ENCODE measurements at places on chromosomes 4 and X.

GRCh38 chrX:125646195-125646594 is 326.5 kb downstream of the TEX13C start:
- no peak for DNase-seq

- no peak for DNase-seq
Observed at GRCh38 chrX:104988038-104988437, 232.5 kb downstream of the TEX13A start.

GRCh38 chrX:1511829-1512228 is 25.2 kb downstream of the P2RY8 start:
- DNase-seq: no peak

GRCh38 chr4:148056879-148057278 is 325.0 kb downstream of the ARHGAP10 start:
- no peak for DNase-seq

- DNase-seq: peak; percentile 31
Observed at GRCh38 chr4:10063544-10064300, 42.4 kb upstream of the SLC2A9 start.

DNA sequence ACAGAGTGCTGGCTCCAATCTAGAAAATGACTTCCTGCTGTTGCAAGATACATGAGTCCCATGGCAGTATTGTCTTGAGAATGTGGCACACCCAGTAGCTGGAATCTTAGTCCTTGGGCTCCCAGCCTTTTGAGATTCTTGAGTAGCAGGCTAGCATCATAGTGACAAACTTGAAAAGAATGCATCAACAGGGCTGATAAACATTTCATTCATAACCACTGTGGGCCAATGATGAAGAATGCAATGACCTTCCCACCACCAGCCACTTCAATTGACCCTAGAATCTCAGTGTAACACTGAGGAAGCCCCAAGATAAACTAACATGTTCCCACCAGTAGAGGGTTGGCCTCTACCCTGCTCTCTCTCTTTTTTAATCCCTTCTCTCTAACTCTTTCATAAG is 329.3 kb downstream of the GBA3 start:
- DNase-seq: peak; percentile 98

- no peak for DNase-seq
Observed at GRCh38 chr4:82906469-82906868, 5.9 kb downstream of the THAP9 start.

- DNase-seq: no peak
Observed at GRCh38 chrX:39456894-39457604, 640.7 kb downstream of the BCOR start.

- DNase-seq: no peak
Observed at GRCh38 chrX:110070970-110071369, 68.1 kb downstream of the TMEM164 start.

DNA sequence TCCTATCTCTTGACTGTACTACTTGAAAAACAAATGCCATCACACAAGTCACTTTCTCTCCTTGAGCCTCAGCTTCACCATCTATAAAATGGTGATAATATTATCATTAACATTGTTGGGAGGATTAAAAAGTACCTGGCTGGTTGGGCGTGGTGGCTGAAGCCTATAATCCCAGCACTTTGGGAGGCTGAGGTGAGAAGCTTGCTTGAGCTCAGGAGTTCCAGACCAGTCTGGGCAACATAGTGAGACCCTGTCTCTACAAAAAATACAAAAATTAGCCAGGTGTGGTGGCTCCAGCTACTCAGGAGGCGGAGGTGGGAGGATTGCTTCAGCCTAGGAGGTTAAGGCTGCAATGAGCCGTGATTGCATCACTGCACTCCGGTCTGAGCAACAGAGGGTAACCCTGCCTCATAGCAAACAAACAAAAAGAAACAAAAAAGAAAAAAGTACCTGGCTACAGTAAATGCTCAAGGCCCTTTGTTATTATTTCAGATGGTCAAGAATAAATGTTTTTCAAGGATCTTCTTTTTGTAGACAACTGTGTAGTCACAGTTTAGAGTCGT is 120.3 kb downstream of the CHRNA9 start:
- no peak for DNase-seq

DNA sequence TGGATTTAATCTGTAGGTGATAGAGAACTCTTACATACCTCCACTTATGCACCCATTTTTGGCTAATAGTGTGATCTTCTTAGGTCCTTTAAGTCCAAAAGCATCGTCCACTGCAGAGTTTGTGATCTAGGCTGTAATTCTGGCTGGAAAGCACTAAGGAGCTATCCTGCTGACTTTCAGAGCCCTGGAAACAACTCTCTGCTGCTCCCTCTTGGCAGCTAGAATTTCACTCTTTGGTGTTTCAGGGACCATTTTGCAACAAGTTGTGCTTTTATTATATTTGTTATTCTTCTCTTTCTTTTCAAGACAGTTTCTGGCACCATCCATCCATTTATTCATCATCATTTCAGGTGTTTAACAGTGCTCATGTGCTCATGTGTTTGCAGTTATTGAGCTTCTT is 130.0 kb downstream of the RBM46 start:
- no peak for DNase-seq

GRCh38 chr4:1193206-1194009 is 21.0 kb upstream of the SPON2 start:
- no peak for DNase-seq

DNA sequence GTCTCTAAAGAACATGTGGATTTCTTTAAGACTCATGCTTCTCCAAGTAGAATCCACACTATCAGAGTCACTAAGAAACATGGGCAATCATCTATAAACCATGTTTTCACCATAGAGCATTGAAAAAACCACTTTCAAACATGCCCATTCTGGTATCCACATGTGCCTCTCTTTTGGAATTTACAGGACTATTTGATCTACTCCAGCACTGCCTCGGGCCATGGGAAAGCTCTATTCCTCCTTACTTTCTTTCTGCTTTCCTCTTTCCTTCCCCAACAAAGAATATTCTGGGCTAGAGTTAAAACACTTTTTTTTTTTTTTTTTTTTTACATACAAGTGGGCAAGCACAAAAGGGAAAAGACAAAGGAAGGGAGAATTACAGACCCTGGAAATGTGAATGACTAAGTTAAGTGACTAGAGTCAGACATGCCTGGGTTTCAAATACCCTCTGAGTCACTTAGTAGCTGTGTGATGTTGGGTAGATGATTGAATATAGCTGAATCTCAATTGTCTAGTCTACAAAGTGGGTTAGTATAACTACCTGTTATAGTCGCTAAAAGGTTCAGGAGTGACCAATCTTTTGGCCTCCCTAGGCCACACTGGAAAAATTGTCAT is 847.7 kb upstream of the INTU start:
- no peak for DNase-seq

GRCh38 chrX:73963682-73964081 is 340.3 kb upstream of the ZCCHC13 start:
- DNase-seq: no peak

- DNase-seq: no peak
Observed at GRCh38 chr4:125515016-125515415, 200.3 kb downstream of the FAT4 start.

- no peak for DNase-seq
Observed at GRCh38 chr4:117986321-117986720, 48.0 kb upstream of the NDST3 start.

GRCh38 chrX:45788315-45788714 is 587.6 kb upstream of the DIPK2B start:
- no peak for DNase-seq

GRCh38 chrX:13511241-13511943 is 58.0 kb upstream of the EGFL6 start:
- DNase-seq: no peak

GRCh38 chrX:13110433-13111324 is 66.3 kb upstream of the FAM9C start:
- peak; percentile 89 for DNase-seq

- DNase-seq: no peak
Observed at GRCh38 chrX:16120431-16120830, 2.9 kb upstream of the GRPR start.

DNA sequence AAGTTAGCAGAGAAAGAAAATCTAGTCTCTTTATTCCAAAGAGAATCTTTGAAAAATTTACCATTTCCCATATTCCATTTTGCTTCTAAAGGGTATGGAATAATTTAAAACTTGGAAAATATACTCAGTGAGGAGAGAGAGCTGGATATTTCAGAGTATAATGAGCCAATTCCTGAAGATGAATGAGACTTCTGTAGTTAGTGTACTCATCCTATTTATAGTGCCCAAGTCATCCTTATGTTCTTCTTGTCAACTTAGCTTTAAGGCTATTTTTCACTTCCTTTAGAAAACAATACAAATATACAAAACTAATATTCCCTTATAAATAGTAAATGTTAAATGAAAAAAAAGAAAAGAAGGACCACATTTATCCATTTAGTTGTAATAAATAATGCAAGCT is 302.6 kb downstream of the IQCM start:
- DNase-seq: no peak

DNA sequence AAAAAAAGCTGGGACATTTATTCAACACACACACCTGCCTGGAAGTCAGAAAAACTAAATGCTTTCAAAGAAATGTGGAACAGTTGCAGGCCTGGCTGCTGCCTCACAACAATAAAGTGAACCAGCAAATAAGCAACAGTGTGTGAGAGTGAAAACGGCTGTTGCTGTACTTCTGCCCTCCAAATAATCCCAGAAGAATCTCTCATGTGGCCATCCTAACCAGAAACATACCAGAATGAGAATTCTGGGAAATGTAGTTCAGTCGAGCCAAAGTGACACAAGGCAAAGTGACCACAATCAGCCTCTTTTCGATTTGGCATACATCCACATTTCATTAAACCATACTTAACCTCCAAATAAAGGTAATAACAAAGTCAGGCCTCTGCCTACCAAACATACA is 204.5 kb downstream of the SLC7A11 start:
- DNase-seq: peak; percentile 61
